ENCODE measurements at places on chromosomes 7 and 10.

- DNase-seq: peak; percentile 71
Measured at GRCh38 chr10:101018600-101019439, 12.1 kb downstream of the PDZD7 start.

DNA sequence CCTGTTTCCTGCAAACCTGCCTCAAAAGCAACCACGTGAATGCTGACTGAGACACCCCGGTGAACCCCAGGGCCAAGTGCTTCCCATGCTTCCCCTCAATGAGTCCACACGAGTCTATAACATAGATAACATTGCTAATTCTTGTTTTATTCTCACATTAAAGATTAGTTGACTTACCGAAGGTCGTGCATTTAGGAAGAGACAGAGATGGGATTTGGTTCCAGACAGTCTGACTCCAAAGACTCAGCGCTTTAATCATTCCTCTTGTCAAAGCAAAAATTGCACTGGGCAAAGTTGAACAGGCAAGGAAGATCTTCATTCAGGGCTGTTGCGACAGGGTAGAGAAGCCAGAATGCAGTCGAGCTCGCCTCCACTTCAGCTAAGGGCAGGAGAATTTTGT lies 435.6 kb upstream of the C7orf33 start:
- no peak for DNase-seq

DNA sequence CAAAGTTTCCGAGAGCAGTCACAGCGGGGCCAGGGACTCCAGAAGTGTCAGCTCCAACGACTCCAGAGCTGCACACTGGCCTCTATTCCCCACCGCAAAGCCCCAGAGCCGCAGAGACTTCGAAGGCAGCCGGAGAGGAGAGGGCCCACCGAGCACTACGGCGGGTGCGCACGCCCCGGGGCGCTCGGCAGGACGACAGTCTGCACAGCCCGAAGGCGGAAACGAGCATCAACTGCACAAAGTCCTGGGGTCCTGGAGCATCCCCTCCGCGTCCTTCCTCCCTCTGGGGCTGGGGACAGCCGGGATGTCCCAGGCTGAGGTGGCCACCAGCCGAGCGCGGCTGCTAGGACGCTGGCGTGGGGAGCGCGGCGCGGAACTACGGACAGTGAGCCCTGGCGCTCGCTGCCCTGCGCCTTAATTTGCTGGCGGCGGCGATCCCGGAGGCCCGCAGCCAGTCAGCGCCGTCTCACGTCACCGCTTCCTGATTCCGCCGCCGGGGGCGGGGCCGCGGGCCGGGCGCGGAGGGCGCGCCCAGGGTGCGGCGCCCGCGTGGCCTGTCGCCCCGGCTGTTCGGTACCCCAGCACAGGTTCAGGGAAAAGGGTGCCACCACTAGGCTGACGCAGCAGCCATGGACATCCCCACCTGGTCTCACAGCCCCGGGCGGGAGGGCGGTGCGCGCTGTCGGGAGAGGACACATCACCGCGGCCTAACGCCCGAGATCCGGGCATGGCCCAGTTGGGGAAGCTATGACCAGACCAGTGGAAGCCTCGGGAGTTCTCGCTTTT lies at the start of gene TBX20:
TSS of gene TBX20 (minus strand) at position 391 of the 786 bp plus-strand sequence. CDS start 480 bp downstream, outside the sequence.
- DNase-seq: peak; percentile 48

DNA sequence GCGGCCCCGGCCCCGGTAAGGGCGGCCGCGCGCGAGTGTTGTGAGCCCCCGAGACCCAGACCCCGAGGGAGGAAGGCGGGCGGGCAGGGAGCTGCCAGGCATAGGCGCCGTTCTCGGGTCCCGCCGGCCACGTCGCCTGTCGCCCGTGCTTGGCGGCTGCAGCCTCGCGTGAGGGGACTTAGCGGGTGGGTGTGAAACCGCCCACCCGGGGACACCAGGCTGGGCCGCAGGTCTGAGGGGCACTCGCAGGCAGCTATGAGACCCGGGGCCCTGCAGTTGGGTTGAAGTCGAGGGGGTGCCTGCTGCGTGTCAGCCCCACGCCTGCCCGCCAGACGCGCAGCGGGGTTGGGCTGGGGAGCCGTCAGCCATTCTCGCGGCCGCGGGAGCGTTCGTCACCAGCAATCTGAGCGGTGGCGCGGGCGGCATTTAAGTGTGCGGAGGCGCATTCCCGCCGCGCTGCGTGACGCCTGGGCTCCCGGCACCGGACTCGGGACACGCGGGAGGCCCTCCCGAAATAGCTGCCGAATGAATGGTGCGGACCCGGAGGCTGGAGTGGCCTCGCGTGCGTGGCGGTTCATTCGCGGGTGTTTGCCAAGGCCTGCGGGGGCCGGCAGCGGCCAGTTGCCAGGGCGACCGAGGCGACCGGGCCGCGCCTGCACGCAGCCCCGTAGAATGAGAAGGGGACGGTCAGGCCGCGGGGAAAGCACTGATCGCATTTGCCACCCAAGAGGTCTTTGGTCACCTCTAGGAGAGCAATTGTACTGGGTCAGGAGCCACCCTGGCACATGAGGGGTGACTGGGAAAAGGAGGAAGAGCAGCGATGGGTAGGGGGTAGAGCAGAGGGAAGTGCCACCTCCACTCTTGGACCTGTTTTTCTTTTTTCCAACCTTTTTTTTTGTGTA lies 750 bp downstream of the ZNF398 start:
- DNase-seq: peak; percentile 72

- DNase-seq: peak; percentile 25
Measured at GRCh38 chr10:32971536-32972091, 13.6 kb upstream of the ITGB1 start.

DNA sequence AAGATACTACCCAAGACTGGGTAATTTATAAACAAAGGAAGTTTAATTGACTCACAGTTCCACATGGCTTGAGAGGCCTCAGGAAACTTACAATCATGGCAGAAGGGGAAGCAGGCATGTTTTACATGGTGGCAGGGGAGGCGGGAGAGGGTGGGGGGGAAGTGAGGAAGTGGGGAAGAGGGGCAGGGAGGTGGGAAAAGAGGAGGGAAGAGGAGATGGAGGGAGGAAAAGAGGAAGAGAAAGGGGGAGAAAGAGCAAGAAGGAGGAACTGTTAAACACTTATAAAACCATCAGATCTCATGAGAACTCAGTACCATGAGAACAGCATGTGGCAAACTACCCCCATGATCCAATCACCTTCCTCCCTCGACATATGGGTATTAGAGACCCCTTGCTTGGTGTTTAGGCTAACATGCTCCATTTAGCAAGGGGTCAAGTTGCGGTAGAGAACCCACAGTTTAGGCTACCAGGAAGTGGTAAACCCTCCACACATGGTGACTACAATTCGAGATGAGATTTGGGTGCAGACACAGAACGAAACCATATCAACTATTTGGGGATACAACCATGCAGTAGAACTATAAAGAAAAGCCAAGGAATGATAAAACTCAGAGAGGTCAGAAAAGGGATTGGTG lies 3.5 kb upstream of the LMBR1 start:
- no peak for DNase-seq

DNA sequence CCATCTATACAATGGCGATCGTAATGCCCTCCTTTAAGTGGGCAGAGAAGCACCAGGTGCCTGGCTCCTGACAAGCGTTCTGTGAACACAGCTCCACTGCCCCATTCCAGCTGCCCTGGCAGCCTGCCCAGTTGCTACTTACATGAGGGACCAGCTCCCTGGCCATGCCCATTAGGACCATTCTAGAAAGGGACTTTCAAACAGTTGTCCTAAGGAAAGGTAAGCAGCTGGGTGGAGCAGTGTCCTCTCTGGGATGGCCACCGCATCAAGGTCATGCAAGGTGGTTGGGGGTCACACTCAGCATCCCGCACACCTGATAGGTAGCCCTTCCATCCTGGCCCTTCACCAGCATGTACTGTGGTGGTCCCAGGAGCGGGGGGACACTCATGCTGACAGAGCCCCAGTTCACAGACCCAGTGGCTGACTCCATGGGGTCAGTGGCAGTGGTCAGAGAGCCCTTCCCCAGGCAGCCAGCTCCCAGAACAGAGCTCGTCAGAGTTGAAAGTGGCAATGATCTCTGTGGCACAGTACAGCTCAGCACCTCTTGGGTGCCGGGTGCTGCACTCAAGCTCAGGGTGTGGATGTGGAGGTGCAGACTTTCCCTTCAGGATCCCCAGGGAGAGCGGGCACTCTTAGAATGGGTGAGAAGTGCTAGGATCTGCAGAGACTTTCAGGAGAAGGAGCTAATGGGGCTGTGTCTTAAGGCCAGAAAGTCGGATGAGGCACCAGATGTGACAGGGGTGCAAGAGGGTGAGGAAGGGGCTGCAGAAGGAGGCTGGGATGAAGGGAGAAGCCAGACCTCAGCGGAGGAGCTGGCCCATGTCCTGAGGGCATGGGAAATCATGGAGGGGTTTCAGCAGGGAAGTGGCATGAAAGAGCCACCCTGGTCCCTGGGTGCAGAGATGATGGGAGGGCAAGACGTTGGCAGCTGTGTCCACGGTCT lies 10.9 kb downstream of the MMRN2 start:
- no peak for DNase-seq

DNA sequence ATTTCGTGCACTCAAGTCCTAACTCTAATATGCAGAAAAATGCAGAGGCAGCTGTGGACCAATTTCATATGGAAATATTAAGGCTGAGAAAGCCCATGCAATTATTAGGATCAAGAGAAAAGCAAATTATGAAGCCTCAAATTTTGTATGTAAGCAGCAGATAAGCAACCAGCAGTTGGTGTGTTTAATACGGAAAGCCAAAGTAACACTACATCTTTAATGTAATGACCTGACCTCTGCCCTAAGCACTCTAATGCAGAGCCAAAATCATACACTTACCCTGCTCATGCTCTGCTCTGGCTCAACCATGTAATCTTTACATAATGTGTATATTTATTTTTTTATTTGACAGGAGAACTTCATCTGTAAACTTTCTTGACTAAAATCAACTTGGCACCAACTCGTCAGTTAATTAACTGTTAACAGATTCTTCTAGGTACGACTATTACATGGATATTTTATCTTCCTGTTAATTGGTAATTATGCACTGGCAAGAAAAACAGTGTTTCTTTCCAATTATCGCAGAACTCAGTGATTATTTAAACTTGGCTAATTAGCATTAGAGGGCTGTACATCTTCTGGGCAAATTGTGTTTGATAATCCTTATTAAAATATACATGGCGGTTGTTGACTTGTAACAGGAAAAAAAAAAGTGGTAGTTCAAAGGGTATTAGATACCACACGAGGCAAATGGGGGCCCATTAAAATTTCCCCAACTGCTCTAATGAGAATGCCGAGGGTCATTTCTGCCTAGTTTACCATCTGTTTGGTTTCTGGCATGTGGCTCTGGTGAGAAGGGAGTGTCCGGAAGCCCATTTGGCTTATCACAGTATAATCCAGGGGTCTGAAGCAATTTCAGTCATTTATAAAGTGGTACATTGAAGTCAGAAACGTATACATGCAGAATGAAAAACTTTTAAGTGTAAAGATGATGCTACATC lies 94.5 kb downstream of the RELN start:
- DNase-seq: no peak

Data from left colon (tissue), 2 donors.